ENCODE measurements at places on chromosomes 1 and 21. TPM values are rescaled to one million over a fixed set of nuclear protein-coding genes. Genes with fewer than 3 reads are reported as not detected.

The NEXN gene
- 47.6 TPM for total RNA-seq

- no peak overlapping the region for H3K27ac ChIP-seq
- H3K36me3 ChIP-seq: no peaks in the 10 kb centered on the region
- peaks cover 29% of the 10 kb centered on the region for H3K4me1 ChIP-seq
Measured at GRCh38 chr1:91727763-91728162, 158.2 kb downstream of the TGFBR3 start.

GRCh38 chr1:92363401-92363800 lies 64.5 kb downstream of the RPAP2 start:
- no peak overlapping the region for H3K4me3 ChIP-seq
- no peaks in the 10 kb centered on the region for H3K4me1 ChIP-seq
- DNase-seq: no peak
- no peak overlapping the region for H3K27ac ChIP-seq
- peaks cover 17% of the 10 kb centered on the region for H3K36me3 ChIP-seq

- no peak overlapping the region for H3K4me3 ChIP-seq
- H3K27ac ChIP-seq: no peak overlapping the region
- no peaks in the 10 kb centered on the region for H3K4me1 ChIP-seq
Measured at GRCh38 chr1:115908565-115909274, 67.6 kb upstream of the SLC22A15 start.

The CELA2B gene
- total RNA-seq: not detected

The CLCC1 gene
- 46.9 TPM for total RNA-seq

DNA sequence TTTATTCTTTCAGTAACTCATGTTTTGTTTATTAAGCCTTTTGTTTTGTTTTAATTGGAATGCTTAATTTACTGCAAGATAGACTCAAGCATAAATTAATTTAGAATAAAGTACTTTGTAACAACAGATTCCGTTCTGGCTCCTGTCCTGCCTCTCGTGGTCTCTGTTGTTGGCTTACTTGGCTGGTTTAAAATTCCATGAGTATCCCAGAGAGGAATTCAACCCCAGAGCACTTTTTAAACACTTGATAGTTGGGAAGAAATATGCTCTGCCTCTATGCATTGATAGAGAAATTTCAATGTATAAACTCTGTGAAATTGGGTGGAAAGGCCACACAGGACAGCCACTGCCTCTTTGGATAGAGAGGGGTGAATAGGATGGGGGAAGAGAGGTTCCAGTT lies 89.7 kb downstream of the ATP5PO start:
- DNase-seq: no peak
- H3K27me3 ChIP-seq: no peaks in the 10 kb centered on the region
- H3K4me3 ChIP-seq: no peak overlapping the region
- H3K36me3 ChIP-seq: peaks cover 34% of the 10 kb centered on the region

The MEX3A gene
- total RNA-seq: 12.7 TPM

DNA sequence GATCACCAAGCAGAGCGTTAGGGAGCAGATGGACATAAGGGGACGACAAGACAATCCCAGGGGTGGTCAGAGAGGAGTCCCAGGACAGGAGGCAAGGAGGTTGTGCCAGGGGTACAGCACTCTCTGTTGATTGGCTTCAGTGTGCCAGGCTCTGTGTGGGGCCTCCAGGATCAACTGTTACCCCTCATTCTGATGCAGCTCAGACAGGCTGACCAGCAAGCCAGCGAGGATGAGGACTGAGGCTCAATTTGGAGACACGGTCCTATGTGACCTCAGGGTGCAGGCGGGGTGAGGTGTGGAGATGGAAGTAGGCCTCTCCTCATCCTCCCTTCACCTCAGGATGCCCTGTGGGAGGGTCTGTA lies 4.0 kb downstream of the HYI start:
- peaks cover 24% of the 10 kb centered on the region for H3K4me1 ChIP-seq
- H3K27me3 ChIP-seq: no peaks in the 10 kb centered on the region
- H3K27ac ChIP-seq: no peak overlapping the region
- H3K4me3 ChIP-seq: no peak overlapping the region
- DNase-seq: no peak

The TEKT2 gene
- total RNA-seq: not detected

GRCh38 chr1:86218859-86219258 lies 62.3 kb upstream of the COL24A1 start:
- H3K27me3 ChIP-seq: no peaks in the 10 kb centered on the region
- H3K36me3 ChIP-seq: no peaks in the 10 kb centered on the region
- H3K4me3 ChIP-seq: no peak overlapping the region

GRCh38 chr1:58119971-58120370 lies 426.6 kb downstream of the OMA1 start:
- no peaks in the 10 kb centered on the region for H3K27me3 ChIP-seq
- DNase-seq: no peak
- no peaks in the 10 kb centered on the region for H3K36me3 ChIP-seq
- H3K4me1 ChIP-seq: no peaks in the 10 kb centered on the region
- no peak overlapping the region for H3K27ac ChIP-seq
- H3K4me3 ChIP-seq: no peak overlapping the region

DNA sequence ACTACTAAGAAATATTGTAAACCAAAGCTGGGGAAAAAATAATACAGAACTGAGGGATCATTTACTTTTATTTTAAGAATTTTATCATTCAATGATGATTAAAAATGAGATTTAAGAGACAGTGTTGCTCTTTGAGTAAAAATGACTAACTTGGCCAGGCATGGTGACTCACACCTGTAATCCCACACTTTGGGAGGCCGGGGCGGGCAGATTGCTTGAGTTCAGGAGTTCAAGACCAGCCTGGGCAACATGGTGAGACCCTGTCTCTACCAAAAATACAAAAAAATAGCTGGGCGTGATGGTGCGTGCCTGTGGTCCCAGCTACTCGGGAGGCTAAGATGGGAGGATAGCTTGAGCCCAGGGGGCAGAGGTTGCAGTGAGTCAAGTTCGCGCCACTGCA lies 21.8 kb upstream of the PLEKHO1 start:
- H3K36me3 ChIP-seq: peaks cover 1% of the 10 kb centered on the region
- H3K27me3 ChIP-seq: no peaks in the 10 kb centered on the region
- no peak overlapping the region for H3K27ac ChIP-seq
- H3K4me3 ChIP-seq: no peak overlapping the region
- H3K4me1 ChIP-seq: no peaks in the 10 kb centered on the region
- no peak for DNase-seq

DNA sequence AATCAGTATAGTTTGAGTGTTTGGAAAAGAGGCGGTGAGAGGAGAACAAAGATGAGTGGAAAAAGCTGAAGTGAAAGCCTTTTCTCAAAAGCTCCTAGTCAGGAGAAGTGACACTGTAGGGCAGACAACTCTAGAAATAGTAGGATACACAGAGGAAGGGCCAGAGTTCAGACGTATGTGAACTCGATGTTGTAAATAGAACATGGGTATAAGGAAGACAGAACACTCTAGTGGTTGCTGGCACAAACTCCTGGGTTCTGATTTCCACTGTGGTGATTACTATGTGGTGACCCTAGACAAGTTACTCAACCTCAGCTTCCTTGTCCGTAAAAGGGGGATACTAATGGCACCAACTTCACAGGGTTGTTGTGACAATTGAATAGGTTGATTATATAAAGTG lies 30.2 kb upstream of the MGST3 start:
- no peak overlapping the region for H3K27ac ChIP-seq
- H3K4me1 ChIP-seq: peaks cover 22% of the 10 kb centered on the region
- peaks cover 4% of the 10 kb centered on the region for H3K27me3 ChIP-seq
- no peak overlapping the region for H3K4me3 ChIP-seq
- no peak for DNase-seq

The USH2A gene
- total RNA-seq: not detected

DNA sequence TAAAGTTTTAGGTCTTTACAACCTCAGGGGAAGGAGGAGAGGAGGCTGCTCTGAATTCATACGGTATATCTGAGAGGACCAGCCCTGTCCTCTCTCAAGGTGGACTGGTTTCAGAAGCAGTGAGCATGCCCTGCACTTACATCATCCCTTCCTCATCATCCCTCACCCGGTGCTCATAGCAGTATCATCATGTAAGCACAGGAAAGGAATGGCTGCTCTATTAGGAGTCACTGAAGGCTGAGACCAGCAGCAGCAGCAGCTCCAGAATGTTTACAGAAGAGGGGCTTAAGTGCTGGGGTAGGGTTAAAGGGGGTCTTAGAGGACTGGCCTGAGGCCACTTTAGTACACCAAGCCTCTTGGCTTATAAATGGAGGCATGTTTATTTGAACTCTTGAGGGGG lies 185.9 kb downstream of the AK5 start:
- no peak for DNase-seq
- no peak overlapping the region for H3K4me3 ChIP-seq
- no peaks in the 10 kb centered on the region for H3K27me3 ChIP-seq

DNA sequence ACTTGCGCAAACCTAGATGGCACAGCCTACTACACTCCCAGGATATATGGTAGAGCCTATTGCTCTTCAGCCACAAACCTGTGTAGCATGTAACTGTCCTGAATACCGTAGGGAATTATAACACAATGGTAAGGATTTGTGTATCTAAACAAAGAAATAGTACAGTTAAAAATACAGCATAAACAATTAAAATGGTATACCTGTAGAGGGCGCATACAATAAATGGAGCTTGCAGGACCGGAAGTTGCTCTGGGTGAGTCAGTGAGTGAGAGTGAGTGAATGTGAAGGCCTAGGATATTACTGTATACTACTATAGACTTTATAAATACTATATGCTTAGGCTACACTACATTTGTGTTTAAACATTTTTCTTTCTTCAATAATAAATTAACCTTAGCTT lies 99.3 kb downstream of the PLD5 start:
- H3K27me3 ChIP-seq: no peaks in the 10 kb centered on the region
- no peak overlapping the region for H3K27ac ChIP-seq
- no peaks in the 10 kb centered on the region for H3K4me1 ChIP-seq
- H3K4me3 ChIP-seq: no peak overlapping the region

DNA sequence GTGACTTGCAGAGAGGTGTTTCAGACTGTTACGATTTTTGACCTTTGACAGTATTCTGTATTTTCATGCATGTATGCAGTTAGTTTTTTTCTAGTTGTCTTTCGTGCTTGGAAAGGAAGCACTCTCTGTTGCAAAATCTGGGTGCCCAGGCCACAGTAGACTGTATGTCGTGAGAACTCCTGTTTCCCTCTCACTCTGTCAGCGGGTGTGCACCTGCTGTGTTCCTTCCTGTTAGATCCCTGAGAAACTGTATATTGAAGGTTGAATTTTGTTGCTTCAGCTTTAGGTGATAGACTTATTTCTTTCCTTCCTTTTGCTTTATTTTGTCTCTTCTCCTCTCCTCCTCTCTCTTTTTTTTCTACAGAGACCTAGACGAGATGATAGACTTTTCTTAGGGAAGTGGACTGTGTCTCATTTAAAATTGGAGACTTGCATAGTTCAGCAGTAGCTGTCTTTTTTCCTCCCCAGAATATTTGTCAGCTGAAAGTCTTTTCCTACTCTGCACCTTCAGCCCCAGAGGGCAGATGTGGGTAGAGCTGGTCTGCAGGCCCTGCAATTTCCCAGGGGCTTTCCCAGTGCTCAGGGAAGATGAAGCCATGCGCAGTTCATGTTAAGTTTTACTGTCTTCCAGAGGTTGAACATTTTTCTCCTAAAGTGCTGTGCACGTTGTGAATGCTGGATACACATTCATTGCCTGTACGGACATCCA lies 1.4 kb downstream of the TRAPPC10 start:
- peak overlapping the region; percentile 87 for H3K27ac ChIP-seq
- peaks cover 70% of the 10 kb centered on the region for H3K4me1 ChIP-seq
- peak overlapping the region; percentile 82 for H3K4me3 ChIP-seq

DNA sequence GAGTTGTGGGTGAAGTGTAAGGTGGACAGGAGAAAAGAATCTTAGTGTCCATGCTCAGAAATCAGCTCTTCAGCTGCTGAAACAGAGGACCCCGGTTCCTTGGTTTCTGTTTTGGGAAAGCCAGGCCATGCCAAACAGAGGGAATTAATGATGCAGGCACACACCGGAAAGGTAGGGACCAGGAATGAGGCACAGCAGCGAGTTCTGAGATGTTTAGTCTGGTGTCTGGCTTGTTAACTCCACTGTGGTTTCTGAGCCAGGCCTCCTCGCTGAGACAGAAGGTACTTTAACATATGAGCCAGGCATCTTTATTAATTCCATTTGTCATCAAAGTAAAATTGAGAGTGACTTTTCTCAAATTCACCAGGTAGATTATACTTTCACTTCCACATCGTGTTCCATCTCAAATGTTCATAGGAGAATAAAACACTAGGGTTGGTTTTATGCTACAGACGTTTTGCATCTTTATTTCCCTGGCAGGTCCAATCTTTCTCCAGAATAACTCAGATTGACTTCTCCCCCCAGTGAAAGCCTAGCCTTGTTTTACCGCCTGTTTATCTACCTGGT lies 23.5 kb downstream of the LRRC8D start:
- peak overlapping the region; percentile 94 for H3K4me3 ChIP-seq
- peak overlapping the region; percentile 29 for H3K27ac ChIP-seq
- DNase-seq: no peak
- H3K36me3 ChIP-seq: no peaks in the 10 kb centered on the region
- peaks cover 20% of the 10 kb centered on the region for H3K4me1 ChIP-seq

DNA sequence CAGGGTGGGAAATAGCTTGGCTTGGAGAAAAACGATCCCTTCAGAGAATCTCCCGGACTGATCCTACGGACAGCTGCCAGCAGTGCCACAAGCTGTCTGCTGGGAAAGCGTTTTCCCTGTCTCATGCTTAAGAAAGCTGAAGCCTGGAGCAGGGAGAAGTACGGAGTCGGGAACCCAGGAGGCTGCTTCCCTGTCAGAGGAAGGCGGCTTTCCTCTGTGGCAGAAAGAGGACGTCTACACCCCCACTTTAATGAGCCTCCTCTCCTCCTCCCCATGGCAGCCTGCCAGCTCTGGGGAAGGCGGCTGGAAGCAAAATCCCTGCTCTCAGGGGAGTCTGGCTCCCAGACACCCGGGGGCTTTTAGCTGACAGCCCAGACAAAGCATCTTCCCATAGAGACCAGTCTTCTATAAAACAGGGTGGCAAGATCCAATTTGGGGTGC lies 7.3 kb downstream of the KIF21B start:
- H3K4me3 ChIP-seq: peak overlapping the region; percentile 52
- H3K27ac ChIP-seq: peak overlapping the region; percentile 88
- no peaks in the 10 kb centered on the region for H3K27me3 ChIP-seq
- H3K4me1 ChIP-seq: peaks cover 48% of the 10 kb centered on the region
- H3K36me3 ChIP-seq: no peaks in the 10 kb centered on the region
- no peak for DNase-seq

GRCh38 chr1:231807541-231807940 lies 181.0 kb downstream of the DISC1 start:
- no peaks in the 10 kb centered on the region for H3K27me3 ChIP-seq
- no peaks in the 10 kb centered on the region for H3K36me3 ChIP-seq
- H3K4me1 ChIP-seq: peaks cover 13% of the 10 kb centered on the region
- DNase-seq: no peak

GRCh38 chr1:228180959-228181644 lies 15.5 kb downstream of the IBA57 start:
- peaks cover 1% of the 10 kb centered on the region for H3K36me3 ChIP-seq
- H3K4me3 ChIP-seq: no peak overlapping the region
- H3K27me3 ChIP-seq: no peaks in the 10 kb centered on the region

GRCh38 chr1:41547336-41547735 lies 62.9 kb upstream of the EDN2 start:
- H3K36me3 ChIP-seq: peaks cover 4% of the 10 kb centered on the region
- H3K27me3 ChIP-seq: peaks cover 2% of the 10 kb centered on the region
- H3K27ac ChIP-seq: no peak overlapping the region
- H3K4me3 ChIP-seq: no peak overlapping the region
- DNase-seq: peak; percentile 62
- peaks cover 5% of the 10 kb centered on the region for H3K4me1 ChIP-seq
